Stomach (tissue), 19 donors: ENCODE measurements at places on chromosomes 1 and 21.
A peak's percentile ranks its signal among the peaks of the same experiment; 100 is the strongest.

DNA sequence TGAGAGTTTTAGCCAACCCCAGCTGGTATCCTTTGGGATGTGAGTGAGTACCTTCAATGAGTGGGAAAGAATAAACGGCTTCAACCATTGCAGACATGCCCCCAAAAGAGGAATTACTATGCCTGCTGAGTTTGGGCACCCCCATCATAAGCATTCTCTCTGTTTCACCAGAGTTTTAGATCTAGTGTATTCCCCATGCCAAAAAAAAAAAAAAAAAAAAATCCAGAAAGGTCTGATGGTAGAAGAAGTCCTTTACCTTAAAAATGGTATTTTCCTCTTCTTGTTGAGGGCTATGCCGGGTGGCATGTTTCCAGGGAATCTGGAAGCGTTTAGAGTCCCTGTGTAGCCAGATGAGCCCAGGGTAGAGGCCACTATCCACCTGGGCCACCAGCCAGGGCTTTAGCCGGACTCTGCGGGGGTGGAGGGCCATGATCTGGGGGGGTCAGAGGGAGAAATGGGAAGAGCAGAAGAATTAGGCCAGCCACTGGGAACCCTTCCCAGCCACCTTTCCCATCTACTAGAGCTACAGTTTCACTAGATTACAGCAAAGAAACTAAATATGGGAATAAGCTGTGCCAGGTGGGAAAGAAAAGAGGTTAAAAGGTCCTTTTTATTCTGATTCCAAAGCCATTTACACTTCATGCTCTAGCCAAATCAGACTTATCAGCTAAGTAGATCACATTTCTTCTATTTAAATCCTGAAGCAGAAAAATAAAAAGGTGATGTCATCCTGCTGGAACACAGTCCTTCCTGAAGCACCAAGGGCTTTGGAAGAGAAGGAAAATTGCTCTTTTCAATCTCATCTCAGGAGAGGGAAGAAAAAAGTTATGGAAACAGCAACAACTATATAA is 4.7 kb downstream of the IRF6 start:
- DNase-seq: no peak

GRCh38 chr1:108657356-108658080 is 3.4 kb downstream of the HENMT1 start:
- no peak for DNase-seq

DNA sequence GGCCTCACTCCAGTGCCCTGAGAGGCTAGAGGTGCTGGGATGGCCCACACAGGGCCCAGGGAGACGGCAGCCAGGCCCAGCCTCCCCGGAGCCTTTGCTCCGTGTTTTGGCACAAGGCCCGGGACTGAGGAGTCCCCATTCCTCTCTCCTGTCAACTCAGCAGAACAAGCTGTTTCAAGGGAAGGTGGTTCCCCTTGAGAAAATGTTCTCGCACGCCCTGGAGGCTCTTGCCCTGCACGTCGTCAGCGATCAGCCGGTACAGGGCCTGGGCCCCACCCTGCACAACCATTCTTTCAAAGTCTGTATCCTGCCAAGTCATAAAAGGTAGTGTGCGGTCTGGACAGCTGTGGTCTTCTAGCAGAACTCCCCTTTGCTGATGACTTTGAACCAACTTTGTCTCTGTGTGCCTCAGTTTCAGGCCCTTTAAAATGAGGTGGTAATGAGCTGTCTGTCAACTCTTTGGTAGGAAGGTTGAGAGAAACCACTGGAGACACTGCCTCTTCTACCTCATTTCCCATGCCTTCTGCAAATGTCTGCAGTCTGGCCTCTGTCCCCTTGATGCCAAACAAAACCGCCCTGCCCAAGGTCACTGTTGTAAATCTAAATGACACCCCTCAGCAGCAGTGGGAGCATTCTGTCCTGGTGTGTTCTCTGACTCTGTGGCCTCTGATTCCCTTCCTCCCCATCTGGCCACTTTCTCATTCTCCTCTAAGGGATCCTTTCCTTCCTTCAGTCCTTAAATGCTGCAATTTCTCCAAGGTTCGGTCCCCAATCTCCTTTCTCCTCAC is 138.6 kb upstream of the JUN start:
- peak; percentile 96 for DNase-seq

DNA sequence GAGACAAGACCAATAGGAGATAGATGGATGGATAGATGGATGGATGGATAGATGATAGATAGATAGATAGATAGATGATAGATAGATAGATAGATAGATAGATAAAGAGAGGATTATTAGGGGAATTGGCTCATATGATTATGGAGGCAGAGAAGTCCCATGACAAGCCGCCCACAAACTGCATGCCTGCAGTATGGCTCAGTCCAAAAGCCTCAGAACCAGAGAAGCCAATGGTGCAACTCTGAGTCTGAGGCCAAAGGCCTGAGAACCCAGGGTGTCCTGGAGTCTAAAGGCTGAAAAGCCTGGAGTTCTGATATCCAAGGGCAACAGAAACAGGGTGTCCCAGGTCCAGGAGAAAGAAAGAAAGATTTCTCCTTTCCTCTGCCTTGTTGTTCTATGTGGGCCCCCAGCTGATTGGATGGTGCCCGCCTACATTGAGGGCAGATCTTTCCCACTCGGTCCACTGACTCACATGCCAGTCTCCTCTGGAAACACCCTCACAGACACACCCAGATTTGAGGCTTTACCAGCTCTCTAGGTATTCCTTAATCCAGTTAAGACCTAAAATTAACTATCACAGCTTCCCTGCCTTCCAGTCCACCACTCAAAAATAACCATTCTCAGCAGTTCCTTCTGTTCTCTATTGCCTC is 39.6 kb upstream of the IRF2BP2 start:
- no peak for DNase-seq

DNA sequence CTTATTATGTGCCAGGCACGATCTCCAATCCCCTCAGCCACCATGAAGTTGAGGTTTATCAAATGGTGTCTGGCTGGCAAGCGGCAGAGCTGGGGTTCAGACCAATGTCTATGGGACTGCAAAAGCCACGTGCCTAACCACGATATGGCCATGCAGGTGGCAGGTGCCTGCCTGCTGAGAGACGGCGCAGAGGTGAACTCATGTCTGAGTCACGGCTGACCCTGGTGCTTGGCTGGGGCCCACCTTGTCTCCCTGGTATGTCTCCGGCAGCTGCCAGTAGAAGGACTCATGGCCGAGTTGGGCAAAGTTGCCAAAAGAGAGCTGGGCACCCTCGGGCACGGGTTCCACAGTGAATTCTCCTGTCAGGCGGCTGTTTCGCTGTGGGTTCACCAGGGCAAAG is 59.9 kb downstream of the LDLRAD2 start:
- DNase-seq: no peak

GRCh38 chr1:47792779-47793178 is 204.4 kb downstream of the TRABD2B start:
- DNase-seq: no peak
